ENCODE measurements at places on chromosomes 5 and 9. TPM values are rescaled to one million over a fixed set of nuclear protein-coding genes. Genes with fewer than 3 reads are reported as not detected.

- DNase-seq, result no peak
Observed at GRCh38 chr5:176772271-176773210, 37.8 kb upstream of the UNC5A start.

- DNase-seq, result no peak
Observed at GRCh38 chr9:76730801-76731200, 33.4 kb upstream of the PCA3 start.

DNA sequence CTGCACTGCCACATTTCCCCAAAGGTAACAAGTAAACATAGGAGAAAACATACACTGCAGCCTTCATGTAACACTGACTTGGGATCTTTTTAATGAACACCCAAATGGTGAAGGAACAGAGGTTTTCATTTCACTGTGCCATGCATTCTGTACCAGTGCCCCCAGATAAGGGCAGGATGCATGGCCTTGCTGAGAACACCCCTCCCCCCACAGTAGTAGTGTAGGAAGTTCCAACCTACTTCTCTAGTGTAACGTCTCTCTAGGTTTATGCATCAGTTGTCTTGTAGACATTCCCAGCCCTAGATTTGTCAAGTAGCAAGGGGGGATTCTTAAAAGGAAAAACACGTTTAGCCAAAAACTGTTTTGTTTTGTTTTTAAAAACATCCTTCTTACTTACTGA, 29.9 kb downstream of the MAP3K1 start:
- DNase-seq, result no peak

DNA sequence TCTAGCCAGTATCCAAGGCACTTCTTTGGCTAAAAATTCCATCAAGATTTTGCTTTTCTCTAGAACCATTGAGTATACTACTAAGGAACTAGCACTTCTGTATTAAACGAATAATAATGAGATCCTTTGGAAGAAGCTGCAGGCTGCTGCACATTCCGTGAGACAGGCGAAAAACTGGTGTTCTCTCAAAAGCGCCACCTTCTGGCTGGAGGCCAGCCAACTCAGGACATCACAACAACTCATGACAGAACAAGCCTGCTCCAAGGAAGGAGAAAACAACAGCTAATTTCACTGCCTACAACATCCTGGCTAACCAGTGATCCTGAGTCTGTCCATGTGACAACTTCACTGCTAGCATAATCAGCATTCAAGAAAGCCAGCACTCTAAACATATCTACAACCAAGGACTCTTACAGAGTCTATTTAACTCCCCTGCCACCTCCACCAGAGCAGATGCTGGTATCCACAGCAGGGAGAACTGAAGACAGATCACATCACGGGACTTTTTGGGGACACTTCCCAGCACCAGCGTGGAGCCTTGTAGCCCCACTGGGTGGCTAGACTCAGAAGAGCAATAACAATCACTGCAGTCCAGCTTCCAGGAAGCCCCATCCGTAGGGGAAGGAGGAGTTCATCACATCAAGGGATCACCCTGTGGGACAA, 150.5 kb downstream of the YTHDC2 start:
- peak; percentile 32 for DNase-seq

- no peak for DNase-seq
Observed at GRCh38 chr9:116555119-116555518, 132.0 kb upstream of the TRIM32 start.

DNA sequence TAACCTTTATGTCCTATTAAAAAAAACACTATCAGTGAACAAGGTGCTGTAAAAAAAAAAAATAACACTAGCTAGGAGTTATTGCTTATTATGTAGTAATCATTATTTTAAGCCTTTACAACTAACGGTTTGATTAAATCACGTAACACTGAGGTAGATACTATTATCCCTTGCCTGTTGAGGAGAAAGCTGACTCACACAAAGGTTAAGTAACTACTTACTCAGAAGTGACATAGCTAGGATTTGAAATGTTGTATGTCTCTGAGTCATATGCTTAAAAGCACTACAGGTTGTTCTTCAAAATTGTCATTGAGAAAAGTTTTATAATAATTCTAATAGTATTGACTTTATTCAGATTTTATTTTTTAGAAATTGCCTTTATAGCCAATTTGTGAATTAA, 8.8 kb downstream of the TENT2 start:
- DNase-seq, result no peak

DNA sequence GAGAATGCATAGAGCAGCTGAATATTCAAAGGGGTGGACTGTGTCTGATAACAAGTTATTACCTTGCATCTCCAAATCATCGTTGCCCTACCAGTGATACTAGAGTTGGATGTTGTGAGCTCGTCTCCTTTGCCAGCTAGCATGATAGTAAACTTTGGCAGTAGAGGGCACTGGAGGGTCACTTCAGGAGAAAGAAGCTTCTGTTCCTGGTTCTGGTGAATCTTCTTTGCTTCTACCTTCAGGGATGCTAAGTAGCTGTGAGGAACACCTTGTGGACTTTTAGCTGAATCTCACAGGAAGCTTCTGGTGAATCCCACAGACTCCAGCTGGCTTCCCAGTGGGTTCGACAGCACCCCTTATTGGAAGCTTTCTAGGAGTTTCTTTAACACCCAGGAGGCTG, 626.6 kb upstream of the SGCD start:
- no peak for DNase-seq

- DNase-seq, result no peak
Observed at GRCh38 chr5:176703857-176704256, 56.6 kb downstream of the TSPAN17 start.

DNA sequence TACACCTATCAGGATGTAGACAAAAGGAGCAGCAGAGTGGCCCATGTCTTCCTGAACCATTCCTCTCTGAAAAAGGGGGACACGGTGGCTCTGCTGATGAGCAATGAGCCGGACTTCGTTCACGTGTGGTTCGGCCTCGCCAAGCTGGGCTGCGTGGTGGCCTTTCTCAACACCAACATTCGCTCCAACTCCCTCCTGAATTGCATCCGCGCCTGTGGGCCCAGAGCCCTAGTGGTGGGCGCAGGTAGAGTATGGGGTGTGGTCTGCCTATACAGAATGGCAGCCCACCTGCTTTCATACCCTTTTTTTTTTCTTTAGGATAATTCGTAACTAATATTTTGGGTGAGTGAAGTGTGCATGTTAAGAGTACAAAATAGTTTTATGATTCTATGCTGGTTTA, 1.1 kb downstream of the SLC27A6 start:
- no peak for DNase-seq

DNA sequence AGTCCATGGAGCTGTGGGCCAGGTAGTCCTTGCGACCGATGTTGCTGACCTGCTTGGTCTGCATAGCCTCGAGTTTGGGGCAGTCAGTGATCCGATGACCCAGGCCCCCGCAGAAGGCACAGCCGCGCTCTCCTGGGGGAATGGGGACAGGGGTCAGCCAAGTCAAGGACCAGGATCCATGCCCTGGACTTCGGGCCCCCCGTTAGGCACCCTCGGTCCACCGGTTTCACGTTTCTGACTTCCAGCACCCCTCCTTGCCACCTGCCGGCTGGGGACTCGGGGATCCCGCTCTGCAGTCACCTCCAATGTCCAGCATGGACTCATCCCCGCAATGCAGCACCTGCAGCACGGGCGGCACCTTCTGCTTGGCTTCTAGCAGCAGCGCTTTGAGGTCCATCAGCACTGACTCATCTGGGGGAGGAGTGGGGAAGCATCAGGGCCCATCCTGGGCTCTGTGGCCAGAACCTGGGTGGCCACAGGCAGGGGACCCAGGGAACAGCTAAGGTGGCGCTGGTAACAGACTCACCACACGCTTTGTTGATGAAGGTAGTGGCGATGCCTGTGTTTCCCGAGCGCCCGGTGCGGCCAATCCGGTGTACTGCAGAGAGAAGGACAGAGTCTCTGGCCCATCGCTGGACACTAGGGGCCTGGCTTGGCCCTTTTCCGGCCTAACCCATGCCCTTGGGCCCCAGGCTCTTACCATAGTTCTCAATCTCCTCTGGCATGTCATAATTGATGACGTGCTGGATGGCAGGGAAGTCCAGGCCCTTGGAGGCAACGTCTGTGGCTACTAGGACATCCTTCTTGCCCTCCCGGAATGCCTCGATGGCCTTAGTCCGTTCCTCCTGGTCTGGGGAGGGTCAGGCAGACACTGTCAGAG, 2.4 kb upstream of the DOK3 start:
- no peak for DNase-seq

GRCh38 chr9:128045831-128046230, 21.3 kb downstream of the NAIF1 start:
- DNase-seq, result no peak

DNA sequence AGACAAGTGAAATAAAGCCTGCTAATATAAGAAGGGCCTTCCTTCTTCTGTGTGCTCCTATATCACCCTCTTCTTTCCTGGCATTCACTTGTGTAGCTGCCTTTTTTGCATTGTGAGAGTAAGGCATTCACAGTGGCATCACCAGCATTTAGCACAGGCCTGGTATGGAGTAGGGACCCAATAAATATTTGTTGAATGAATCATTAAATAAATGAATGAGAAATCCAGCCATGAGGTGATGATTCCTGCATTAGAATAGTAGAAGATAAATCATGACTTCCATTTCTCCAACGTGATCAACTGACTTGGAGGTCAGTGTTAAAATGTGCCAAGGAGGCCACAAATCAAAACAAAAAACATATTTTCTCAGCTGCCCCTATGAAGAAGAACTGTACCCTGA, 3.9 kb downstream of the PLPPR1 start:
- no peak for DNase-seq

- no peak for DNase-seq
Observed at GRCh38 chr5:115985802-115986757, 23.8 kb downstream of the LVRN start.

DNA sequence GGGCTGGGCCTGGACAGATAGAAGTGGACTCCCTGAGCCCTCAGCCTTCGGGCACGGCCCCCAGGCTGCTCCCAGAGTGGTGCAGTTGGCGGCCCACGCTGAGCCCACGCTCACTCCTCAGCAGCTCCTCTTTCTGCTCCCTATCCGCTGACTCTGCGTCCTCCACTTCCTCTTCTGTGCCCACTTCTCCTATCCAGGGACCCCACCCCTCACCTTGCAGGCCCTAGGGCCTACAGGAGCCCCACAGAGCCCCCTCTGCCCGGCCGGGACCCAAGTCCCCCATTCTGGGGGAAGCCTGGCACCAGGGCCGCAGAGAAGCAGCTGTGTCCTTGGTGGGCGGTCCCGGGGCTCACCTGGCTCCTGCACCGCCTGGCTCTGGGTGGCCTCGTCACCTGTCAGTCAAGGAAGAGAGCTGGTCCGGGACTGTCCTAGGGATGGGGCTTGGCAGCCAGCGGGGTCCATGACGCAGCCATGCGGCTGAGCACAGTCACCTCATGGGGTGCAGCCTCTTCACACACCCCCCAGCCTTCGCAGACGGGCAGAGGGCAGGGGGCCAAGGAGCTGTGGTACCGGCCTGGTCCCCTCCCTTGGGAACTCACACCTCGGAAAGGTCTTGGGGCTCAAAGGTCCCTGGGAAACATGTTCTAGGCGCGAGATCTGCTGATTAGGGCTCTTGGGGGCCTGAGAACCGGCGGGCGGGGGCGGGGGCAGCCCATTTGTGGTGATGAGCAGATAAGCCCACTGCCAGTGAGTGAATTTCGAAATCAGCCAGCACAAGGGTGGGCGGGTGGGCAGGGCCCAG, 5.4 kb upstream of the NRARP start:
- no peak for DNase-seq

DNA sequence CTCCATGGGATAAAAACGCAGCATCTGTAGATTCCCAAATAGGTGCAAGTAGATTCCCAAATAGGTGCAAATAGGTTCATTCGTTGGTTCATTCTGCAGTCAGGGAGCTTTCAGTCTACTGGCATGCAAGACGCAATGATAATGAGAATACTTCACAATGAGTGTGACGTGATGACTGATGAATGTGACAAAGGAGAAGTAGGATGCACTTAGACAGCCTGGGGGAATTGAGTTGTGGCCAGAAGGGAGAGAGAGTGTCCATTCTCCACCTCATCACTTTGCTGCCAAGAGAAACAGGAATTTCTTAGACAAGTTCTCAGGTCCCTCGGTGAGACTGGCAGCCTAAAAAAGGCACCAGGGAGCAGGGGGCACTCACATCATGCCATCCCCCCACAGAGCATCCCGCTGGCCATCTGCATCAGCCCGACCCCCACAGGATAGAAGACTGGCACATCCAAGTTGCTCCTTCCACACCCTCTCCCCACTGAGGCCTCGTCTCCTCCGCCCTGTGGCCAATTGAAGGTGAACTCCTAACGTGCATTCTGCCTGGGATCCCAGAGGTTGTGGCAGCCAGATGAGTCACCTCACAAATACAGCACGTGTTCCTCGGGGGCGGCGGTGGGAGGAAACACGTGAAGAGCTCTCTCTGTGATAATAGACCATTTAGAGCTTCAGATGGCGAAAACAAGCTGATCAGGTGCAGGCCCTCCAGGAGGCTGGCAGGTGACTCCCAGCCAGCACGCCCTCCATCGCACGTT, 19.9 kb upstream of the KCNIP1 start:
- peak; percentile 19 for DNase-seq

GRCh38 chr9:114314256-114314867, 8.5 kb upstream of the ORM1 start:
- no peak for DNase-seq

- no peak for DNase-seq
Observed at GRCh38 chr5:102678267-102679058, 76.6 kb upstream of the PAM start.

DNA sequence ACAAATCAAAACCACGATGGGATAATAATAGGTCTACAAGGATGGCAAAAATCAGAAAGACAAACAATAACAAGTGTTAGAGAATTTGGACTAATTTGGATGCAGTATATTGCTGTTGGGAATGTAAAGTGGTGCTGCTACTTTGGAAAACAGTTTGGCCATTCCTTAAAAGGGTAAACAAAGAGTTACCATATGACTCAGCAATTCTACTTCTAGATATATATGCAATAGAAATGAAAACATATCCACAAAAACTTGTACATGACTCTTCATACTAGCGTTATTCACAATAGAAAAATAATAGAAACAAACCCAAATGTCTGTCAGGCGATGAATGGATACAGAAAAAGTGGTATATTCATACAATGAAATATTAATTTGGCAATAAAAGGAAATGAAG, 58.3 kb downstream of the JAK2 start:
- DNase-seq, result no peak

The NTNG2 gene
- total RNA-seq, result 3.5 TPM

The SHC3 gene
- total RNA-seq, result 1.7 TPM

The ADAMTS19 gene
- total RNA-seq, result 0.20 TPM

The DMRT2 gene
- not detected for total RNA-seq

The ZDHHC11B gene
- total RNA-seq, result 14.5 TPM

The MRPL50 gene
- total RNA-seq, result 12.1 TPM

The BARHL1 gene
- total RNA-seq, result not detected

The BNC2 gene
- 52.0 TPM for total RNA-seq

The GGTA1 gene
- total RNA-seq, result 8.4 TPM

The DIRAS2 gene
- total RNA-seq, result 26.3 TPM

The BSPRY gene
- 16.0 TPM for total RNA-seq

The CCL27 gene
- total RNA-seq, result not detected

The PROB1 gene
- total RNA-seq, result 3.0 TPM

The HCN1 gene
- 0.12 TPM for total RNA-seq

Measured in mucosa of gallbladder (tissue), 1 donor.